ENCODE measurements at places on chromosomes 6 and 20.

DNA sequence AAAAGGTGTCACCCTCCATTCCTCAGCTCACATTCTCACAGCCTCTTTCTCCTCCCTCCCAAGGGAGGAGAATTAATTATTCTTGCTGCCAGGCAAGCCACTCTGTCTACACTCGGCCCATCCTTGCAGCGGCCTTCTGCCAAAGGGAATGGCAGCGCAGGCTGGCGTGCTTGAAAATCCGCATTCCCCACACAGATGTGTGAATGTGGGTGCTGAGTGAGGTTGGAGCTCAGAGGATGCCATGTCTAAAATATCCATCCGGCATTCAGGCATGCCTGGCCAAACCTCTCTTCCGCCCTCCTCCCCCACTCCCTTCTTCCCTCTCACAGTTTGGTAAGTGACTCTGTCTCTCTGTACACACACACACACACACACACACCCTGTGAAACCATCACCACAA is 27.7 kb downstream of the PNPLA1 start:
- no peak for DNase-seq

- DNase-seq, result no peak
These were observed 23.1 kb downstream of the FIG4 start for GRCh38 chr6:109714166-109714565.

- no peak for DNase-seq
These were observed 40.6 kb upstream of the ECHDC1 start for GRCh38 chr6:127383988-127384387.

DNA sequence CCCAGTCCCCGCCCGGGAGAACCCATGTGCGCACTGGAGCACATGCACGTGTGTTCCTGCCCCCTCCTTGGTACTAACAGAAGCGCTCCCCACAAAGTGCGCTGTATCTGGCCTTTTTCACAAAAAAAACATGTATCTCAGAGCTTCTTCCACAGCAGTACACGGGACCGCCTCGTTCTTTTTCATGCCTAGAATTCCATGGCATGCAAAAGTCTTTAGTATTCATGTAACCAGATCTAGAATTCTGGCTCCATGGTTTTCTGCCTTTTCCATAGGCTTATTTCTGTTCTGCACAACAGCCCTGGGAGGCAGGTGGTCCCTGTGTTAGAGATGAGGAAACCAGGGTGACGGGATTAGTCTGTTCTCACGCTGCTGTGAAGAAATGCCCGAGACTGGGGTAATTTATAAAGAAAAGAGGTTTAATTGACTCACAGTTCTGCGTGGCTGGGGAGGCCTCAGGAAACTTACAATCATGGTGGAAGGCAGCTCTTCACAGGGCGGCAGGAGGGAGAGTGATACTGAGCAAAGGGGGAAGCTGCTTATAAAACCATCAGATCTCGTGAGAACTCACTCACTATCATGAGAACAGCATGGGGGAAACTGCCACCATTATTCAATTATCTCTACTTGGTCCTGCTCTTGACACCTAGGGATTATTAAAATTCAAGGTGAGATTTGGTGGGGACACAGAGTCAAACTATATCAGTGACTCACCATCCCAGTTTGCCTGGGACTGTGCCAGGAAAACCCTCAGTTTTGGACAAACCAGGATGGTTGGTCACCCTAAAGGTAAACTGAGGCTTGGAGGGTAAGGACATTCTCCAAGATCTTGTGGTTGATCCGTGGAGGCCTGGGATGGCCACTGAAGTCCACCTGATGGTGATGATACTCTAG is 41.0 kb downstream of the C20orf203 start:
- no peak for DNase-seq

DNA sequence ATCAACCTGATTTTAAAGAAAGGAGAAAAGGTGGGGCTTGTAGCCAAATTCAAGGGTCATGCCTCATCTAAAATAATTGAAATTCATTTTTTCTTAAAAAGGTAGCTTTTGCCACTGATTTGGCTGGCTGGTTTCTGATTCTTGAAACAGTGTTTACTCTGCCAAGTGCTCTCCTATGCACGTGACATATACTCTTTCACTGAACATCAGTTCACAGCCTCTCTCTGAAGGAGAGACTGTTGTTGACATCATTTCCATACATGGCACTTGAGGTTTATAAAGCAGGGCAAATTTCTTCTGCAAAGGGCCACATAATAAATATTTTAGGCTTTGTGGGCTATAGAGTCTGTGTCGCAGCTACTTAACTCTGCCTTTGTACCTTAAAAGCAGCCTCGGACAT is 40.4 kb upstream of the DOK5 start:
- peak; percentile 50 for DNase-seq

- no peak for DNase-seq
These were observed 2.8 kb downstream of the RAET1E start for GRCh38 chr6:149895048-149895590.

GRCh38 chr20:10312111-10312510 is 93.5 kb downstream of the SNAP25 start:
- no peak for DNase-seq

DNA sequence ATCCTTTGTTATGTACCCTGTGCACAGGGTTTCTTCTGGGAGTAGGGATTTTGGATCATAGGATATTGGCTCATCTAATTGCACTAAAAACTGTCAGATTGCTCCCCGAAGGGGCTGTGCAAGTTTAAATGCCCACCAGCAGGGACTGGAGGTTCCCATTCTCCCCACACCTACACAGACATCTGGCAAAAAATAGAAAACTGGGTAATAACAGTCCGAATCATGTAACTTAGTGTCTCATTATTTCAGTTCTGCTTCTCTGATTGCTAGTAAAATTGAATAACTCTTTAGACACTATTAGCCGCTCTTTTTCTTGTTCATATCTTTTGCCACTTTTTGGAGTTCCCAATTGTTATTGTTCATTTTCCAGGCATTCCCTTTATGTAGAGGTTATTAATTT is 5.3 kb downstream of the PSMF1 start:
- no peak for DNase-seq

- DNase-seq, result no peak
These were observed 31.7 kb upstream of the SCUBE3 start for GRCh38 chr6:35181933-35182612.

DNA sequence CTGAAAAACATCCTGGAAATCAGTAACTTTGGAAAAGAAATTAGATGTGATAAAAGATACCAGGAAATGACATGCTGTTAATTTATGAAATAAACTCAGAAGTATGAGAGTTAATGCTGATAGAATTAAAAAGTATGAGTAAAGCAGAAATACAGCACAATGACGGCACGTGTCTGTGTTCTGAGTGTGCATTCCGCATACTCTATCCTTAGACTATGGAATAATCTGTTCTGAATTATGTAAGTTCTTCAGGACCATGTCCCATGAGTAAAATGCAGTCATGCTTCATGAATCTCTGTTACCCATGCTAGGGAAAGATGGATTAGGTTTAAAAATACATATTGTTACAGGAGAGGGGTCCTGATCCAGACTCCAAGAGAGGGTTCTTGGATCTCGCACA is 21.7 kb downstream of the HECA start:
- no peak for DNase-seq

DNA sequence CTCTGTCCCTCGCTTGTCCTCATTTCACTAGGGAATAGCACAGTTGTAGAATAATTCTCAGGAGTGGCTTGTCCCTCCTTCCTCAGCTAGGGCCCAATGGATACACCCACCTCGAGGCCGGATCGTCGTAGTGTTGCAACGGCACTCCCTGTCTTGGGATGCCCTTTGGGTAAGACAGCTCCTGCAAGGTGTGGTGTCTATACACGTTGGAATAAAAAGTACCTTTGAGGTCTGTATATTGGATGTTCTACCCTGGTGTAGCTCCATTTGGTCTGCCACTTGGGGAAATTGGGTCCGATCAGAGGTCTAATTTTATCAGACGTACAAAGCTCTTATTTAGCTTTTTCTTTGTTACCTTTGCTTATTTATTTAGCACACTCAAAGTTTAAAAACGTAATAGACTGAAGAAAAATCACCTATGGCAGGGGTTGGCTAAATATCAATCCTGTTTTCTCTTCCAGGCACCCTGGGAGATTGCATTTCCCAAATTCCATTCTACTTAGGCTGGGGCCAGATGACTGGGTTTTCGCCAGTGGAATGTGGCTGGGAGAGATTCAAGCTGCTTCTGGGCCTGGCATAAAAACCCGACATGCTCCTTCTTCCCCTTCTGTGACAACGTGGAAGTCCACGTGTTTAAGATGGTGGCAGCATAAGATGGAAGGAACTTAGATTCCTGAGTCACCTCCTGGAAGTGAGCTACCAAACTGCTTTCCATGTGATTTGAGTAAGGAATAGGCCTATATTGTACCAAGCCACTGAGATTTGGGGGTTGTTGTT is 82.3 kb upstream of the CD83 start:
- DNase-seq, result no peak

DNA sequence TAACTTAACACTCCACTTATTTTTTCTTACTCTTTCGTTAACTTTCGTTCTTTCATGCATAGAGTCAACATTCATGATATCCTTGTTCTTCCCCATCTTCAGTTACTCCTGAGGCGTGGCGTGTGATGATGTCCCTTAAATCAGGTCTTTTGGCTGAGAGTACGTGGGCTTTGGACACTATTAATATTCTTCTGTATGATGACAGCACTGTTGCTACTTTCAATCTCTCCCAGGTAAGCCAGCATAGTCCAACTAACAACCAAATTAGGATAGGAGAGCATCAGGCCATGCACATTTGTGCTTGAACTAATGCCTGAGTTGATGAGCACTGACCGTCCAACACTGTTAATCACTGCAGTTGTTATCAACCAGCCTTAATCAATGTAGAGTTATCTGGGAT is 119.6 kb downstream of the TMEM242 start:
- no peak for DNase-seq

- no peak for DNase-seq
These were observed 153.7 kb upstream of the OLIG3 start for GRCh38 chr6:137647762-137648447.

- no peak for DNase-seq
These were observed 35.8 kb upstream of the MRGBP start for GRCh38 chr20:62760471-62760855.

DNA sequence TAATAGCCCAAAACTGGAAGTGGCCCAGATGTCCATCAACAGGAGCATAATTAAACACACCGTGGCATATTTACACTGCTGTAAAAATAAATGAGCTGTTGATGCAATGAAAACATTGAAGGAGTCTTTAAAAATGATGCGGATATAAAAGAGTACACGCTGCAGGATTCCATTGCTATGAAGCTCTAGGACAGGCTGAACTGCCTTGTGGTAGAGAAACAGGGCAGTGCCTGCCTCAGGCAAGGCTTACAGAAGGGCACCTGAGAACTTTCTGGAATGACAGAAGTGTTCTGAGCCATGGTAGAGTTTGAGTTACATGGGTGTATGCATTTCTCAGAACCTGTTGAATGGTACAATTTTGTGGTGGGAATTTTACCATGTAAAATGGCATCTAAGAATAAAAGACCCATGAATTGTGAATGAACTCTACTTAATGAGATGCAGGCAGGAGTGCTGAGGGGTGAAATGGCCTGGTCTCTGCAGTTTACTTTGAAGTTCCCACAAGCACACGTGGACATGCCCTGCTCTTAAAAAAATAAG is 45.3 kb upstream of the RIN2 start:
- no peak for DNase-seq

DNA sequence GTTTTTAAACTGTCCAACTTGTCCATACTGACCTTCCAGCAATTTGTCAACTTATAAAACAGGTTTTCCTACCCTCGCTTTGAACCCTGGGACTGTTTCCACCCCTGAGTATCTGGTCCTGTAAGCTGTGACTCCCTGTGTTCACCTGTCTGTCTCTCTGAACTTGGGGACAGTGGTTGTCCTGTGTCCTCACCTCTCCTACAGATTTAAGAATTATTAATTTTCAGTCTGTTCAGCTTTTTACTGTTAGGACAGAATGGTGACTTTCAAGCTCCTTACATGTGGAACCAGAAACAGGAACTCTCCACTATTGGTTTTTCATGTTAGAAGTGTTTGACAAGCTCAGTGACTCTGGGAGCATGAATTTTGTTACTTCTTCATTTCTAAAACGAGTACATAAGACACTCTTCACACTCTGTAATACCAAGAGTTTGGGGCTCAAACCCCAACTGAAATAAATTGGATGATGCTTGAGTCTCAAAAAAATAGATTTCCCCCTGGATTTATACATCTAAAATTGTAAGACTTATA is 713.9 kb downstream of the COL12A1 start:
- DNase-seq, result no peak

DNA sequence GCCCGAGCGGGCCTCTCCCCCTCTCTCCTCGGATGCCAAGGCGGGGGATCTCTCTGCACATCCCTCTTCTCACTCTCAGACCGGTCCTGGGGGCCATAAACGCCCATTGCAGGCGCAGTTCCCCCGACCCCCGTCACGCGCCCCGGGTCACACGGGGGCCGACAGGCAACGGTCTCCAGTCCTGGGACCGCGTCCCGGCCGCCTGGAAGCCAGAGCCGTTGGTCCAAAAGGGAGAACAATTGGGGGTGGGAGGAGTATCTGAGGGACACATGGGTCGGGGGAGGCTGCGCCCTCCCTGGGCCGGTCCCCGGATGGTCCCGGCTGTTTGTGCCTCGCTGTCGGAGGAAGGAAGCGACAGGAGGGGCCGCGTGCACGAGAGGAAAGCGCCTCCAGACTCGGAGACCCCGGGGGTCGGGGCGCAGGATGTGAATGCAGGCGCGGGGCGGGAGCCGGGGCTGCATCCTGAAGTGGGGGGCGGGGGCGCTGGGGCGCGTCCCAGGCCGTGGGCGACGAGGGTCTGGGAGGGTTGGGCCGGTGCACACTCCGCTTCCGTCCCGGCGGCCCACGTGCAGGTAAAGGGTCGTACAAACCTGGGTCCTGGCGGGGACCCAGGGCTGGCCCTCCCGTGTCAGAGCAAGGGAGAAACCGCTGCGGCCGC is 903 bp downstream of the SLC4A11 start:
- DNase-seq, result no peak

- no peak for DNase-seq
These were observed 24.4 kb downstream of the TBC1D32 start for GRCh38 chr6:121309768-121310469.

GRCh38 chr20:1508574-1508973 is 17.4 kb upstream of the SIRPB2 start:
- DNase-seq, result no peak

GRCh38 chr6:16991981-16992629 is 109.7 kb upstream of the STMND1 start:
- DNase-seq, result no peak

- DNase-seq, result no peak
These were observed at the start of gene THBS2 for GRCh38 chr6:169253337-169254238. Gene THBS2 (minus strand): TSS chr6:169253846. CDS start chr6:169250784, 3,062 bp downstream.

GRCh38 chr20:52500157-52500556 is 308.6 kb upstream of the ZFP64 start:
- DNase-seq, result no peak

- DNase-seq, result no peak
These were observed 18.1 kb downstream of the LEMD2 start for GRCh38 chr6:33770833-33771145.

GRCh38 chr6:142965164-142965563 is 20.2 kb upstream of the HIVEP2 start:
- DNase-seq, result no peak

DNA sequence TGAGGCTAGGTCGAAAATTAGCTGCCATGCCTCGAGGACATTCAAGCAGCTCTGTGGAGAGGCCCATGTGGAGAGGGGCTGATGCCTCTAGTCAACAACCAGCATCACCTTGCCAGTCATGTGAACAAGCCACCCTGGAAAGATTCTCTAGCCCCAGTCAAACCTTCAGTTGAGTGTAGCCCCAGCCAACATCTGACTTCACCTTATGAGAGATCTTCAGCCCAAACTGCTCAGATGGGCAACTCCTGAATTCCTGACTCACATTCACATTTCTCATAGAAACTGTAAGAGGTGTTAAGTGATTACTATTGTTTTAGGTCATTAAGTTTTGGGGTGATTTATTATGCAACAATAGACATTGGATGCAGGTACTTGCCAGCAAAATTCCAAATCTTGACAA is 44.9 kb downstream of the GJA10 start:
- no peak for DNase-seq

Data from NCI-H187 treated with DMSO at 0.1 percent for 48 hours (cell line).